ENCODE measurements at places on chromosomes 7 and 10.

DNA sequence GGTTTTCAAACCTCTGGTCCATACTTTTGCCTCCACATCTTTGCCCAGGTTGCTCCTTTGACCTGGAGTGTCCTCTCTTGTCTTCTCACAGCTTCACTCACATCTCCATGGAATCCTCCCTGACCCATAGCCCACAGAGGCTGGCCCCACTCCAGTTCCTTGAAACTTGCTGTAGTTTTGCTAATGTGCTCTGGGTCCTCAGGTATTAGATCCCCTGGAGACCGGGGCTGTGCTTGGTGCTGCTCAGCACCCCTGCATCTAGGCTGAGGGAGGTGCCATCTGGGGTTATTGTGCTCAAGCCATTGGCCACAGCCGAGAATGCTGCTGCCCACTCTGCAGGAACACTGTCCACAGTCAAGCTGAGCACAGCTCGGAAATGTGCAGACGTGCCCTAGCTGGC lies 16.5 kb downstream of the KNDC1 start:
- no peak for DNase-seq

DNA sequence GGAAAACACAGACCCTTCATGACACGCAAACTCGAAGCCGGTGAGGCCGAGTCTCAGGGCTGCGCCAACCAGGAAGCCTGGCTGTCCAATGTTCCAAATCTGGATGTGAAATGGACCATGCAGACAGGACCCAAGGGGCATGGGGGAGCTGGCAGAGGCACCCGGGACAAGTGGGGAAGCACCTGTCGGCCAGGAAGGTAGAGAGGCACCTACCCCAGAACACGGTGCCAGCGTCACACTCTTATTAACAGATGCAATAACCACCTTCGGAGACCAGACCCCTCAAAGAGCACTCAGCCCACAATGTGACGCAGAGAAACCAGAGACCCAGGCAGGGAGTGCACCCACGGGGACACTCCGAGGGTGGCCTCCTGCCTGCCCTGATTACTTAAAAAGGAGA lies 88.3 kb upstream of the PDGFA start:
- no peak for DNase-seq

GRCh38 chr10:132585732-132586722 lies 48.4 kb downstream of the INPP5A start:
- no peak for DNase-seq

DNA sequence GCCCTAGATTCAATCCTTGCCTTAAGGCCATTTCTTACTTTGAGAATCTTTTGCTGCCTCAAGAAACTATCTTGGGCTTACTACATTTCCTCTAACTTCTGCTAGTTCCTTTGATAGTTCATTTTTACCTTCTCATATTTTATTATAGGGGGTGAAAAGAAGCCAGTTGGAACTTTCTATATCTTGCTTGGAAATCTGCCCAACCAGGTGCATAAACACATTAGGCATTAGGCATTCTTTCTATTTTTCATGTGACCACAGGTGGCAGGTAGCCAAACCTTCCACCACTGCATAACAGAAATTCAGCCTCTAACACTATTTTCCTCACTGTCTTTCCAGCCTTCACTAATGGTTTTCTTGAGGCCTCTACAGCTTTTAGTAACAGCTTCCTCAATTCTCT lies 300.0 kb upstream of the SP8 start:
- no peak for DNase-seq

DNA sequence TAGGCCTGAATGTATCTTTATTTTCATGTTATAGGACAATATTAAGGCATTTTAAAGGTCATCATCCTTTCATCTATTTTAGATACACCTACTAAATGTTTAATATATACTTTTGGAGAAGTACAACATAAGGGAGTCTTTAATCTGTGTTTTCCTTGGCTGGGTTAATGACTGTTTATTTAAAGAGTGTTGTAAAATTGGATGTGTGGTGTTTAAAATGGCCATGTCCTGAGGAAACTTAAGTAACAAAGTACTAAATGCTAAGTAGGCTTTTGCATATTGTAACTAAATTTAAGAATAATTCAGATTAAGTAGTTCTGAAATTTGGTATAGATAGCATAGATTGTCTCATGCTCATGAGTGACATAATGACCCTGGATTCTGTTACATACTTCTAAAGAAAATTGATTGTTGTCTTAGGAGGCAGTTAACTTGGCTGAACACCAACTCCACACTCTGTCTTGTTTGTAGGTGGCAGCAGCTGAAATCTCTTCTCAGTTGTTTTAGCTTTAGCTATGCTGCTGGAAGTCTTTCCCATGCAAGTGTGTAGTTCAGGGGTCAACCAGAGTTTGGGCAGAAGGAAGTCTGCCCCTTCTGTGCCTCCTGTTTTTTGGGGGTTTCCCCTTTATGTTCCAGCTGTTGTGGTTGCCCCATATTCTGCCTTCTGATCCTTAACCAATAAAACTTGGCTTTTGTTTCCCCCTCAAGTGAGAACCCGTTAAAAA lies 29.2 kb downstream of the DLD start:
- DNase-seq = no peak

DNA sequence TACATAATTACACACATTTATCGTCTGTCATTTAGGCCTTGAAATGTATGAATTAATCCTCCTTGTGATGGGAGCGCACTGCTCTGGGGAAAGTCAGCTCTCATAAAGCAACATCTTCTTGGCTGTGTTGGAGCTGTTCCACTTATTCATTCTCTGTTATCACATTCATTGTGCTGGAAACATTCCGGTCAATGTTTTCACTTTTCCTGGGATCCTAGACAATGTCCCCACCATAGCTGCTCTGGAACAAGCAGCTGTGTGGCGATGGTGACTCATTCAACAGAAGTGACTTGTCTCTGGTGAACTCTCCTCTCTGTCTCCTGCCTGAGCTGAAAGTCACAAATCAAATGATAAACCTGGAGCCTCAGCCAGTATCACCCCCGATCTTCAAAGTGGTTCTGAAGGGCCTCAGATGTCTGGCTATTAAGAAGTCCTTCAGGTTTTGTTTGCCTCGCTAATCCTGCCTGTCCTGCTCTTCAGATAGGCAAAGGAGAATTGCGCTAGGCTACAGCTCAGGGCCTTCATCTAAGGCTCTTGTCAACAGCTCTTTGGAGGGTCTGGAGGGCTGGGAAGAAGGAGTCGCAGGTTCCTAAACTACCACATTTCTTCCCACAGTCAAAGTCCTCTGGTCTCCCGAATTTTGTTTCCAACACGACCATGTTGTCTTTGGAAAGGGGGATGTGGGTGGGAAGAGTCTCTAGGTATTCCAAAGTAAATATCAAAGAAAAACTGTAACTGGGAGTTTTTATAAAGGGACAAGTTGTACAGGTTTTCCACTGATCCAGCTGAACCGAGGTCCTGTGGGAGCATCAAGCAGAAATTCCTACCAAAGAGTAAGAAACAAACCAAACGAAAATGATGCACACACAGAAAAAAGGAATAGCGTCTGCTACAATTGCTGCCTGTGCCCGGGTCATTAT lies 29.3 kb downstream of the KLF6 start:
- DNase-seq = no peak

- DNase-seq = no peak
These were observed 3.9 kb upstream of the ATP6V0E2 start for GRCh38 chr7:149869867-149870266.

- DNase-seq = no peak
These were observed 105.2 kb downstream of the PLCE1 start for GRCh38 chr10:94098896-94099295.

DNA sequence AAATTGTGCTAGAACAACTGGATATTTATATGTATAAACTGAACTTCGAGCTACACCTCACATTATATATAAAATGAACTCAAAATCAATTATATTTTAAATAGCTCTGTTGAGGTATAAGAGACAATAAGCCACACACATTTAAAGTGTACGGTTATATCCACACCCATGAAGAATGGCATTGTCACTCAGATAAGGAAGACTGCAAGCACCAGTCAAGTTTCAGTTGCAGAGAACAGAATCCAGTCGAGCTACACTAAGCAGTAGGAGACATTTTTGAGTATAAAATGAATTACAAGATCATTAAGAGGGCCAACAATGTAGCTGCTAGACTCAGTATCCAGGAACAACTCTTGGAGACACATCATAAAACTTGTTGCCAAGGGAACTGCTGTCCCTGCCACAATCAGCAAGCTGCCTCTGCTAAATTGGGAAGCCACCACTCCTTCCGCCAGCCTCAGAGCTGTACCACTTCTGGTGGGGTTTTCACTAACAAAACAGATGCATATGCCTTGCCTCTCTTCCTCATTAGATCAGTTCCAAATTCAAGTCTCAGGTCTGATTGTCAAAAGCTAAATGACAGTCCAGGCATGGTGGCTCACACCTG lies 19.6 kb upstream of the GPNMB start:
- no peak for DNase-seq

DNA sequence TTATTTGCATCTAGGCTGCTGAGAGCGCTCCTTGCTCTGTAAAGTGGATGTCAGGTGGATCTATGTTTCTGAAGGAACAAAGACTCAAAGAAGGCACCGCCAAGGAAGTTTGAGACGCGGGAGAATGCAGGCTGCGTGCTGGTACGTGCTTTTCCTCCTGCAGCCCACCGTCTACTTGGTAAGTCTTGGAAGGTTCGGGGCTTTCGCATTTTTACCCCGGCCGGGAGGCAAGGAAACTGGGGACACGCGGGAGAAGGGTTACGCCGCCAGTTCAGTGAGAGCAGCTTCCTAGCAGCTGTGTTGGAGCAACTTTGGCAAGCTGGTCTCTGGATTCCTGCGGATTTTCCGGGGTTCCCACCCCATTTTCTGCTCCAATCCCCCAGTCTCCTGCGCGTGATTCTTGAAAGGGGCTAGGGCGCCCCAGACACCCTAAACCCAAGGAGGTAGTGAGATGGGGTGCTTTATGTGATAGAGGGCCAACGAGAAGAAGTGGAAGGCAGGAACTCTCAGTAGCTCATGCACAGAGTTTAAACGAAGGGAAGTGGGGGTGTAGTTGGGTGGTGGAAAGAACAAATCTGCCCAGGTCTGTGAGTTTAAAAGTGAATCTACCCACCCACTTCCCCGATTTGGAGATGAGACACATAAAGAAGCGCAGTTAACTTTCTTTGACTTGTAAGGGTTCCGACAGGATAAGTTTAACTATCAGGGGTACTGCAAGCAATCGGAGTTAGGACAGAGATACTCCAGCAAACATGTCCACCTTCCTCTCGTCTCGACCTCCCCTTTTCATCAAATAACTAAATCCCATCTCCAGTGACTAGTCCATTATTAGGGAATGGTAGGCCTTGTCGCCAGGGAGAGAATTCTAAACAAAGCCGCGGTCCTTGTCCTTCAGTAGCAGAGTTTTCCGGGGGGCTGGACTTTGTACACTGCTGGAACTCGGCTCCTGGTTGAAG lies 2.5 kb downstream of the NXPH1 start:
- no peak for DNase-seq

GRCh38 chr10:45557275-45557905 lies 115.2 kb downstream of the ZFAND4 start:
- DNase-seq = no peak

- no peak for DNase-seq
These were observed 19.3 kb upstream of the PHYH start for GRCh38 chr10:13319166-13319565.

GRCh38 chr10:88246675-88247074 lies 336.4 kb downstream of the RNLS start:
- DNase-seq = no peak

DNA sequence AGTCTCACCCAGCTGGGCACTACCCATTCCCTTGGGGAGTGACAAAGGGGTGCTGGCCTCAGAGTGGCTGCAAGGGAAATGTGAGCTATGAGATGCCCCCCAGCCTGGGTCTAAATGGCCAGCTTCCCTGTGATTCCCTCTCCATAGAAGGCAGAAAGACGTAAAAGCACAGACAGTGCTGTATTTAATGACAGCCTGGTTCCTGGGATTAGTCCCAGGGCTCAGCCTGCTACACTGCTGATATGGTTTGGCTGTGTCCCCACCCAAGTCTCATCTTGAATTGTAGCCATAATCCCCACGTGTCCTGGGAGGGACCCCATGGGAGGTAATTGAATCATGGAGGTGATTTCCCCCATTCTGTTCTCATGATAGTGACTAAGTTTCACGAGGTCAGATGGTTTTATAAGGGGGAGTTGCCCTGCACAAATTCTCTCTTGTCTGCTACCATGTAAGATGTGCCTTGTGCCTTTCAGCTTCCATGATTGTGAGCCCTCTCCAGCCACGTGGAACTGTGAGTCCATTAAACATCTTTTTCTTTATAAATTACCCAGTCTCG lies 23.9 kb upstream of the CALN1 start:
- no peak for DNase-seq

GRCh38 chr7:109062798-109063197 lies 493.1 kb downstream of the DNAJB9 start:
- DNase-seq = no peak

DNA sequence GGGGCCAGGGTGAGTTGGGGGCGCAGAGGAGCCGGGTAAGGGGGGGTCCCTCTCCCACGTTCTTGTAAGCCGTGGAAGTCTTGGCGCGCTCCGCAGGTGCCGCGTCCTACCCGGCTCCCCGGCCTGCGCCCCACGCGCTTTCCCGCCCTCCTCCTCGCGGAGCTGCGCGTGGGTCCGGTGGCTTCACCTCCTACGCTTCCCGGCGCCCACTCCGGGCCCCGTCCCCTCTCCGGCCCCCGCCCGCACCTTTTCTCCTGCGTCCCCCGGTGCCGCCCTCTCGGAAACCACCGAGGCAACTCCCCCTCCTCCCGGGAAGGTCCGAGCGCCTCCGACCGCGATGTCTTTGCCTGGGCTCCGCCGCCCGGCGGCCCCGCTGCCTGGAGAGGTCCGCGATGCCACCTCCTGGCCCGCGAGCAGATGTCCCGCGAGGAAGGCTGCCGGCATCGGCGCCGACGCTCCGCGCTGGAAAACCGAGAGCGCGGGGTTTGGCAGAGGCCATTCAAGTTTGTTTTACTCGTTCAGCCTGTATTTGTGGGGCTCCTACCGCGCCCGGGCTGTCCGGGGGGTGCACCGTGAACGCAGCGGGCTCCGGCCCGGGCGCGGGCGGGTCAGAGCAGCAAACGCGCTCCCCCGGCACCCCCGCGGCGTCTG lies 2.4 kb upstream of the NKX6-2 start:
- no peak for DNase-seq

DNA sequence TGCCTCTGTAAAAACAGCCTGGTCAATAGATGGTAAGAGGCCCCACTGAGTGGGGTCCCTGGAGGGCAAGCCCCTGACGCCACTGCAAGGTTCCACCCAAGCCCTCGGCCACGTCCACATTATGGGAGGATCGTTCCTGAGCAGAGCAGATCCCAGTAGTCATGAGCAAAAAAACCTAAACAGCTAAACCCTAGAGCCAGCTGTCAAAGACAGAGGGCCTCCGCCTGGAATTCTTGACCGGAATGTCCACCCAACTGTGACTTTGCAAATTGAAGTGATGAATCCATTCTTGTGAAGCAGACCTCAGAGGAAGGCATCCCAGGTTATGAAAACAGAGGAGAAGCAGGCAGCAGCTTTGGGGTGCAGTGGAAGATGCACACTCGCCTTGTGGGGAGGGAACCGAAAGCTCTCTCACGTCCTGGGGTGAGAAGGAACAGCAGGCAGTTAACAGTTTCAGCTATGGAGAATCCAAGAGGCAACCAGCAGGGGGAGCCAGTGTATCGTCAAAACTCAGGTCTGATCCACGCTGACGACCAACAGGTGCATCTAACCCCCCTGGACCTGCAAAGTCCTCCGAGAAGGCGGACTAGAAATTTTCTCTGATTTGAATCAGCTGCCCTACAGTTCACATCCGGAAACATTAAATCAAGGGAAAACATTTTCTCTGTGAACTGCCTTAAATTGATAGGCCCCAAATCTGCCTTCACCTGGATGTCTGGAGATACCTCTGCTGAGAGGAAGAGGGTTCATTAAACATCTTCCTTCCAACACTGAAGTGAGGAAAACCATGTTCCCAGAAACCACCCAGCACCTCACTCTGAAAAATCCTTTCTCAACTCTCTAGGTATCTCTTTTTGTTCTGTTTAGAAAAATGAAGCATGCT lies 139.1 kb upstream of the PFKP start:
- DNase-seq = no peak

- no peak for DNase-seq
These were observed 25.2 kb downstream of the YWHAG start for GRCh38 chr7:76333511-76334101.

Data from GM04503 (cell line).